ENCODE measurements at places on chromosomes 7 and 10.
A peak's percentile ranks its signal among the peaks of the same experiment; 100 is the strongest.

DNA sequence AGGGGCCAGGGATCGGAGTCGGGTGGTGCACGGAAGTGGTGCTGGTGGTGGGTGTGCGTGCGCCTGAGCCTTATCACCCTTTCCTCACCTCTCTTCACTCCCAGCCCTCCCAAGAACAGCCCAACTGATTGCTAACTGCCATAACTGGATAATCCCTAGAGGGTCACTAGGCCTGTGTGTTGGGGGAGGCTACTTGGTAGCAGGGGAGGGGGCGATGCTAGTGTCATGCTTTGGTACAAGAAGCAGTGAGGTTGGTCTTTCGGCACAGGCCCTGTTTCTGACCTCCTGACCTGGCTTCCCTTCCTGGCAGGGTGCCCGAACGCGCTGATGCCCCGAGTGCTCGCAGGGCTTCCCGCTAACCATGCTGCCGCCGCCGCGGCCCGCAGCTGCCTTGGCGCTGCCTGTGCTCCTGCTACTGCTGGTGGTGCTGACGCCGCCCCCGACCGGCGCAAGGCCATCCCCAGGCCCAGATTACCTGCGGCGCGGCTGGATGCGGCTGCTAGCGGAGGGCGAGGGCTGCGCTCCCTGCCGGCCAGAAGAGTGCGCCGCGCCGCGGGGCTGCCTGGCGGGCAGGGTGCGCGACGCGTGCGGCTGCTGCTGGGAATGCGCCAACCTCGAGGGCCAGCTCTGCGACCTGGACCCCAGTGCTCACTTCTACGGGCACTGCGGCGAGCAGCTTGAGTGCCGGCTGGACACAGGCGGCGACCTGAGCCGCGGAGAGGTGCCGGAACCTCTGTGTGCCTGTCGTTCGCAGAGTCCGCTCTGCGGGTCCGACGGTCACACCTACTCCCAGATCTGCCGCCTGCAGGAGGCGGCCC, 652 bp downstream of the KAZALD1 start:
- DNase-seq, result peak; percentile 27

GRCh38 chr10:69957886-69958555, 94.6 kb upstream of the MACROH2A2 start:
- no peak for DNase-seq

- no peak for DNase-seq
Measured at GRCh38 chr10:2173327-2173726, 436.0 kb upstream of the ADARB2 start.

DNA sequence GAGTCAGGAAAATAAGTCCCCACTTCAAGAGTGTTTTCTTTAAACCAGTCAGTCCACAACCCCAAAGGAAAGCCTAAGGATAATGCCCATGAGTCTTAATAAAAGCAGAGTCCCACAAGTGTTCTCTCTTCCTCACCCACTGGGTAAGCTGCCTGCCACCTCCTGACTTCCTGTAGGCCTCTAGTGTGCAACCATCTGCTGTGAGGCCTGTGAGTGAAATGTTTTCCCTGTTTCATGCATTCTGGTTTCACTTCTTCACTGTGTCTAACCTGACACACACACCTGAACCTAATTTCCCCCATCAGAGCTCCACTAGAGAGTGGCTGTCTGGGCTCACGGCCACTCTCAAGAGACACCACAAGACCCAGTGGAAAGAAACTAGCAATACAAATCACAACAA, 38.9 kb upstream of the GDF10 start:
- no peak for DNase-seq

- DNase-seq, result no peak
Measured at GRCh38 chr10:117214401-117214800, 17.1 kb downstream of the KCNK18 start.
